Stimulated activated CD8-positive, alpha-beta memory T cell treated with anti-CD3 and anti-CD28 coated beads, Interleukin-12 subunit alpha, Interleukin-12 subunit beta, amount 100 ng/mL, for 1 hour (primary cell): ENCODE measurements at places on chromosomes 2 and 18.

GRCh38 chr2:42910645-42911405 lies 118.4 kb upstream of the HAAO start:
- no peak for DNase-seq

DNA sequence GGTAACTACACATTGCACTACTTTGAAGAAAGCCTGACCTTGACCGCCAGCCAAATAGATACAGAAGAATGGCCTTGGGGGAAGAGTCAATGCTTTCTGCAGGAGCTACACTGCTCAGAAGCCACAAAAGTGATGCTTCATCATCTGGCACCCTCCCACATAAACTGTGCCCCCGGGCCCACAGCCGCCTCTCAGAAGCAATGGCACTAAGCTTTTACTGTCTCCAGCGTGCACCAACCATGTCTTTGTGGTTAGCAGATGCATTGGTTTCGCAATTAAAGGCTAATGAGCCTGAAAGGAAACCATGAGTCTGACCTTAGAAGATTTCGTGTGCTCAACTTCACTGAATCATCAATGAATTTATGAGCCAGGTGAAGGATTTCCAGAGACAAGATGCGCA lies 209.4 kb upstream of the TRIB2 start:
- DNase-seq, result no peak

DNA sequence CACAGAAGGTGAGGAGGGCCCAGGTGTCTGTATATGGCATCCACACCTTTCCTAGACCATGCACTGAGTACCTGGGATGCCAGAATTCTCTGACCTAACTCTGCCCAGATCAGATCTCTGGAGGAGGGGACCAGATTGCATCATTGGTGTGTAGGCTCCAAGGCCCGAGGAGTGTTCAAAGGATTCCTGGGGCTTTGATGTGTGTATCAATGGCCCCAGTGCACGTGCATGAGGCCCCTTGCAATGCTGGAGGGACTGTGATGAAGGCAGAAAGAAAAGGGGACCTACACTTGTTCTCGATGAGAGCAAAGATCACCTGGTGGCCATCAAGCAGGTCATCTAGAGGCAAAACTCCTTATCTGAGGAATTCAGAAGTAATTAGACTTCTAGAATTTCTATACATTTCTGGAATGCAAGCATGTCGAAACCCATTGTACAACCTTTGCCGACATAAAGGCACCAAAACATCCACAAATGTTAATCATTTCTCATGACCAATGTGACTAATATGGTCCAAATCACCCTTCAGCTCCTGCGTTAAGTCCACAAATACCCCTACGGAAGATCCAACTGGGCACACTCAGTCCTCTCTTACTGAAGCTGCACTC lies 123.5 kb downstream of the CHST9 start:
- no peak for DNase-seq

DNA sequence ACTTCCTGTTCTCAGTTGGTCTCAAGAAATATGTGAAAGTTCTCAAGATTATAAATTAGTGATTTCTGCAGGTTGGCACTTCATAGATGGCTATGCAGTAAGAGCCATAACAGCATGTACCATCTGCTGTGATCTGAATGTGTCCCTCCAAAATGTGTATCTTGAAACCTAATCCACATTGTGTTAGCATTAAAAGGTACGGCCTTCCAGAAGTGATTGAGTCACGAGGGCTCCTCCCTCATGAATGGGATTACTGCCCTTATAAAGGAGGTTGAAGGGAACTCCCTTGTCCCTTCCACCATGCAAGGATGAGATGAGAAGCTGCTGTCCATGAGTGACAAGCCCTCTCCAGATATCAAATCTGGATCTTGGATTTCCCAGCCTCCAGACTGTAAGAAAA lies 45.0 kb downstream of the METTL4 start:
- no peak for DNase-seq

GRCh38 chr2:34570266-34570872 lies 971.3 kb upstream of the FAM98A start:
- DNase-seq, result no peak

GRCh38 chr2:217905395-217905794 lies 97.4 kb downstream of the TNS1 start:
- DNase-seq, result no peak

DNA sequence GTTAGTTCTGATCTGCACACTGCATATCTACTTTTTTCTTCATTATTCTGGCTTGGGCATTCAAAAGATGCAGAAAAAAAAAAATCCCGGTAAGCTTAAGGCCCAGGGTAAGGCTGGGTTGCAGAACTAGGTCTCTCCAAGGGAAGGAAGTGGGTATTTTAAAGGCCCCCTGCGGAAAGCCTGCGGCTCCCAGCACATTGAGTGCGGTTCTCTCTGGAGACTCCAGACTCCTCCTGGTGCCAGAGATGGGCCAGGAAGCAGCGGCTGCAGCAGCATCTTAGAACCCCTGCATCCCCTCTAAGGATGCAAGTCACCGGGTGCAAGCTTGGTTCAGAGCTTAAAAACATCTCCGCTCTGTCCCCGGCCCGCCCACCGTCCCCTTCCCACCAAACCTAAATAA lies 49.5 kb downstream of the TGIF1 start:
- DNase-seq, result no peak

DNA sequence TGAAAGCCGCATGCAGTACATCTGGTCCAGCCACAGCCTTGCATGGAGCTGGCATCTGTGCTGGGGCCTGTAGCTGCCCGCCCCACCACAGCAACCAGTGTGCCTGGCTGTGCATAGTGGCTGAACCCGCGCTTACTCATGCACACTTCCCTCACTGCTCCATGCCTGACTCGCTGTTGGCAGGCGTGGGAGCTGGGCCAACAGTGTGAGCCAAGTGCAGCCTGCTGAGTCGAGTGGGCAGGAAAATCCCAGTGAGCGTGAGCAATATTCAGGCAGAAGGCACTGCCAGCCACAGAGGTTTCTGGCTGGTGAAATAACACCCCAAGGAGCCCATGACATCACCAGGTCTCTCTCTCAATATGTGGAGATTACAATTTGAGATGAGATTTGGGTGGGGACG lies 1674.1 kb upstream of the TMEFF2 start:
- no peak for DNase-seq

DNA sequence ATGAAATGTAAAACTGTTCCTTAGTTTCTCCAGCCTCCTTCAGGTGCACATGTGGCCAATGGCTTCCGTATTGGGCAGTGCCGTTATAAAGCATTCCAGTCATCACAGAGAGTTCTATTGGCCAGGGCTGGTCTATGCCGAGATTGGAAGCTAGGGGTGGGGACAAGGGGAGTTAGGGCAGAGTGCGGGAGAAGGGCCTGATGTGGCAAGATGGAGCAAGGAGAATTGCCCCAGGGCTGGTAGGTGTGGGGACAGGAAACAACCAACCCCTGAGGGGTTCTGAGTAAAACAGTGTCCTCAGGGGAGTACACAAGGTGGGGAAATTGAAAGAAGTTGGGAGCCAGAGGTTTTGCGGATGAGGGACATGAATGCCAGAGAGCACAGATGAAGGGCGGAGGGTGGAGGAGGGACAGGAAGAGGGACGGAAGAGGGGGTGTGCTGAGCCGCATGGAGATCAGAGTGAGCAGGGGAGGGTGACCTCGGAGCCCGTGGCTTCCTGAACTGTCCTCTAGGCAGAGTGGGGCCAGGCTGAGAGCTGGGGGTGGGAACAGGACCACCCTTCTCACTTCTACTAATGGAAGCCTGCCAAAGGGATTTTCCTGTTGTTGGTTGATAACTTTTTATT lies 9.1 kb upstream of the ATP6V1C2 start:
- DNase-seq, result no peak
